Naive B cell (primary cell): ENCODE measurements at places on chromosomes 7 and 10.

DNA sequence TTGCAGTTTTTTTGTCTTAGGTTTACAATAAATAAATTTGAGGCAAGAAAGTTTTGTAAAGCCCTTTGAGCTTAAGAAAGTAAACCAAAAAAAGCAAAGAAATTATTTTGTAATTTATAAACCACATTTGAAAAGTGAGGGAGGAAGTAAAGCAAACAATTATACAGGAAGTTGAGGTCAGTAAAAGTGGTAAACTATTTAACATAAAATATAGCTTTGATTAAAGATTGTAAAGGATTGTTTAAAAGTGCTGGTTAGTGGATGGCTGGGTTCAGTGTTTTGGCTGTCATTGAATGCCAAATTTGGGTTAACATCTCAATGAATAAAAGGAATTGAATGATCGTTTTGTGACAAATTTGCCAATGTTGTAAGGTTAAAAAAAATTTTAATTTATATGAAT, 9.9 kb downstream of the SOSTDC1 start:
- DNase-seq, result no peak

GRCh38 chr7:21426286-21427181, 1.3 kb upstream of the SP4 start:
- no peak for DNase-seq

- DNase-seq, result no peak
Measured at GRCh38 chr10:48423884-48424283, 117.4 kb downstream of the MAPK8 start.

DNA sequence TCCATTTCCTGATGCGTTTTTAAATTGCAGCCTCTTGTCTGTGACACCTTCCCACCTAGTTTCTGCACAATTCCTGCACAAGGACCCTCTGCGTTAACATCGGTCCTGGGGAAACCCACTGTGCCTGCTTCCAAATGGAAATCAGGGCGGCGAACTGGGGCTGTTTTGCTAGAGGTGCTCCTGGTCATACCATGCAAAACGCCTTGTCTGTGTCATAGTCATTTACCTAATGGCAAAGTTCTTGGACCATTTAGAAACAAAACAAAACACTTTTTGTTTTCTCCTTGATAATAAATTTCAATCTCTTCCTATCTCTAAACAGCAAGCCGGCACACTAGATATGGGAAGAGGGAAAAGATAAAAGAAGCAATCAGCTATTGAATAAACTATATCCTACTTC, 206.9 kb upstream of the KLF14 start:
- DNase-seq, result no peak

DNA sequence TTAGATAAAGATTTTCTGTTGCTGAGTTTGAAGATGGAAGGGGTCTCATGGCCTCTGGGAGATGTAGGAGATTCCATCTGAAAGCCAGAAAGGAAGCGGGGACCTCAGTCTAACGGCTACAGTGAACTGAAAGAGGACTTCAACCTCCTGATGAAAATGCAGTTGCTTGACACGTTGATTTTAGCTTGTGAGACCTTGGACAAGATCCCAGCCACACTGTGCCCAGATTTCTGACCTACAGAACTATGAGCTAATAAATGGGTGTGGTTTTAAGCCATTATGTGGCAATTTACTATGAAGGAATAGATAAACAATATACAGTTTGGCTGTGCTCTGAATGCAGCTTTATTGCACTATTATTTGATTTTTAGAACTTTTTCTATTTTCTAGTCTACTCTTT, 342.3 kb upstream of the SEMA3D start:
- DNase-seq, result no peak

- no peak for DNase-seq
Measured at GRCh38 chr10:69712342-69712741, 82.3 kb downstream of the FAM241B start.

DNA sequence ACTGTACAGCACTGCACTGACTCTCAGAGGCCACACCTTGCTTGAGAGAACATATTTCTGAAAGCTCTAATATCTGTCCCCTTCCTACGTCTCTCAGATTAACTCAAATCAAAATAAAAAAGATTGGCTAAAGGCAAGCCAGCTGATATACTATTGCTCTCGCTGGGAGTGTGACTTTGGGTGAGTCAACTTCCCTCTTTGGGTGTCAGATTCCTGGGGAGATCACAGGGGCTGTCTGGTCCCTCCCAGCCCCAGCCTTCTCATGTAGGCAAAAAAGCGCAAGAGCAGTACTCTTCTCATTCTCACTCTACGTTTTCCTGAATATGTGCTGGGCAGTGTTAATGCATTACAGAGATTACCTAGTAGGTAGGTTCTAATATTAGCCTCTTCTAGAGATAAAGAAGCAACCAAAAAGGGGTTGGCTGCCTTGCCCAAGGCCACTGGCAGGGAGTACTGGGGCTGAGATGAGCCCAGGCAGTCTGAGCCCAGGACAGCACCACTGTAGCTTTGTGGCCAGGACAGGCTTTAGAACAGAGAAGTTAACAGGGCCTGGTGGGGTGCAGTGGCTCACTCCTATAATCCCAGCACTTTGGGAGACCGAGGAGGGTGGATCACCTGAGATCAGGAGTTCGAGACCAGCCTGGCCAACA, 9.1 kb upstream of the DENND2A start:
- DNase-seq, result no peak

GRCh38 chr7:118006979-118007378, 133.7 kb upstream of the CTTNBP2 start:
- no peak for DNase-seq

DNA sequence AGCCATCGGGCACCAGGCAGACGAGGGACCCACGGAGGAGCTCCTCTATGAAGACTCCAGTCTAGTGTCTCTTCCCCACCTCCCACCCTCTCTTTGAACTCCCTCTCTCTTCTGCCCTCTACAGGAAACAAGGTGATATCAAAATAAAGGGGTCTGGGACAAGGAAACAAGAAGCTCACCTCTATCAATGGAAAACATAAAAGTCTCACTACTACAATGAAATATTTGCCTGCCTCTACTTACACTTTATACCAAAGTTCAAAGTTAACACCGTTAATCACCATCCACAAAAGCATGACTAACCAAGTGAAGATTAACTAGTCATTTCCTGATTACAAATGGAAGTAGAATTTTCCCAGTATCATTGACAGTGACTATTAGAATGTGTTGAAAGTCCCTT, 82.2 kb downstream of the PARD3 start:
- DNase-seq, result no peak

DNA sequence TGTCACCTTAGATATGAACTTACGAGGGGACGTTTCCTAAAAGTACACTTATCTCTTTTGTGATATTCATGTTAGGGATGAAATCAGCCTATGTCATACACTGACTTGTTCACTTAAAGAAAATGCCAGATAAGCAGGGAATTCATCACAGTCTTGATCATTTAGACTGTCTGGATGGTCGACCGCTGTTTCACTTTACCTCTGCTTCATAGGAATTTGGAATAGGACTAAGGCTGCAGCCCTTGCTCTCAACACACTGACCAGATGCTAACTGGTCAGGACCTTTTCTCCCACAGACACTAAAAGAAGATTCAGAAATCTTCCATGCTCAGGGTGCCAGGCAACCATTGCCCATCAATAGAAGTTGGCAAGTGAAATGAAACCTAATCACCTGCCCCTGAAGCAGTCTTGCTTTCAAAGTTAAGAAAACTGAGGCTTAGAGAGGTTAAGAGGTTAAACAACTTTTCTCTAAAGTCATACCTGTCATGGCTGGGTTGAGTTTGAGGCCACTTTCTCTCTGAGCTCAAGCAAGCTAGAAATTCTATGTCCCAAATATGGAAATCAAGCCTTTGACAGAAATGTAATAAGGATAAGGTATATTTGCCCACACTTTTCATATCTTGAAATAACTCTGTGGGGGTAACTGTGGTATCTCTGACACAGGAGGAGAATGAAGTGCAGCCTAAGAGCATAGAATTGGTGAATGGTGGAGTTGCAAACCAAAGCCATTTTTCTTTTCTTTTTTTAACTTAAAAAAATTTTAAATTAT, 77.1 kb downstream of the MAP3K8 start:
- DNase-seq, result no peak

GRCh38 chr10:86064931-86065662, 301.5 kb downstream of the GRID1 start:
- no peak for DNase-seq

DNA sequence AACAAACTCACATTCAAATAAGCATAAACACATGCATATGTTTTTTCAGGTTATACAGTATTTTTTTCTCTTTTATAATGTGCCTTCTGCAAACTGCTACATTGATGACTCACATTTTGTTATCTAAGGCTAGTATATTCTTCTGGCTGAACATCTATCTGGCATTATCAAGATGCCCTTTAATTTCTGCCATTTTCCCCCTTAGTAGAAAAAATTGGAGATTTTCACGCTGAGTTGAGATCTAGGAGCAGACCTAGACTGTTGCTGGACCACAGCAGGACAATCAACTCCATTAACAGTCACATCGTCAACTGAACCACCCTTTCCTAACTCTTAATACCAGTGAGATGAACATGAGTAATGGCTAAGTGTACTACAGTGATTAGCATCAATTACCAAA, 41.6 kb downstream of the ERCC6 start:
- DNase-seq, result no peak

DNA sequence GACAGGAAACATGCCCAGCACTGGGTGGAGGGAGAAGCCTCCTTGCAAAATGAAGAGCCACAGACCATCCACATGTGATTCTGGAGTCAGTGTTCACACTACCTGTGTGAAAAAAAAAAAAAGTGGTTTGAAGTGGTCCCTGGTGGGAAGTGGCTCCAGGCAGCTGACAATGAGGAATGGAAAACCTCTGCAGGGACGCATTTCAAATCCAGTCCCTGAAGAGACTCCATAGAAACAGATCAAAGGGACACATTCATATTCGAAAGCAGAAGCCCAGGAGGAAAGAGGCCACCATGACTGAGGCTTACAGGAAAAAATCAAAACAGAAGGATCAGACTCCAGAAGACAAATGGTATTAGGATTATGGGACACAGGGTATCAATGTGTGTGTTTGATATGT, 11.5 kb upstream of the TCERG1L start:
- DNase-seq, result no peak

GRCh38 chr10:69067189-69067588, 20.7 kb upstream of the SRGN start:
- DNase-seq, result no peak

GRCh38 chr10:58241346-58241745, 26.3 kb downstream of the IPMK start:
- no peak for DNase-seq

DNA sequence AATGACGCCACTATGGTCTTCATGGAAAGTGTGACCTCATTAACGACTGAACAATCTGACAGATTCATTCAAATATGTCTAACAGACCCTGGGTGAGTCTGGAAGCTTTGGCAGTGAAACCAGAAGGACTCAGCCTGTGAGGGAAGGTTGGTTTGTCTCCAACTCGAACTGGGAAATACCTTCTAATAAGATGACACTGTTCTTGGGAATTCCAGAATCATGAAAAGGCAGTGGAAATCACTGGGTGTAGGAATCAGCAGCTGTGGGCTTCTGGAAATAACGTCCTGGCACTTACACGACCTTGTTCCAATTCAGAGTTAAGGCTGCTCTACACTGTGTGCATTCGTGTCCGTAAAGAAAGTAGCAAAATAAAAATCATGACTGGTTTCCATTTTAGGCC, 75.1 kb downstream of the DGKI start:
- DNase-seq, result no peak
